ENCODE measurements at places on chromosomes 3 and 15.

- peak; percentile 66 for DNase-seq
These were observed 1.2 kb downstream of the B2M start for GRCh38 chr15:44712346-44713005.

GRCh38 chr15:53807501-53807900 is 48.0 kb upstream of the WDR72 start:
- DNase-seq, result no peak

DNA sequence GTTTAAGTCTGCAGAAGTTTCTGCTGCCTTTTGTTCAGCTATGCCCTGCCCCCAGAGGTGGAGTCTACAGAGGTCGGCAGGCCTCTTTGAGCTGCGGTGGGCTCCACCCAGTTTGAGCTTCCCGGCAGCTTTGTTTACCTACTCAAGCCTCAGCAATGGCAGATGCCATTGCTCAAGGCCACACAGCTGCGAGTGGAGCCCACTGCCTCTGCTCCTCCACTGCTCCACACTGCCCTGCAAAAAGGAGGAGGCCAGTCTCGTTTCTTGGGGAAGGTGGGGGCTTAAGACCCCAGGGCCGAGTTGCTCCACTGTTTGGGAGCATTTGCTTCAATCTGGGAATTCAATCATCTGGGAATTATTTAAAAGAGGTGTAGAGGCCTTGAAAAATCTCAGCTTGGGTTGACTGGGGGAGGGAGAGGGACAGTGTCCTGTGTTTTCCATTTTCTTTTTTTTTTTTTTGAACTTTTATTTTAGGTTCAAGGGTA is 144.6 kb upstream of the MEF2A start:
- DNase-seq, result peak; percentile 67

- DNase-seq, result no peak
These were observed 79.4 kb upstream of the ATP11B start for GRCh38 chr3:182713743-182714517.

- no peak for DNase-seq
These were observed 233.3 kb downstream of the SHOX2 start for GRCh38 chr3:157872902-157873301.

DNA sequence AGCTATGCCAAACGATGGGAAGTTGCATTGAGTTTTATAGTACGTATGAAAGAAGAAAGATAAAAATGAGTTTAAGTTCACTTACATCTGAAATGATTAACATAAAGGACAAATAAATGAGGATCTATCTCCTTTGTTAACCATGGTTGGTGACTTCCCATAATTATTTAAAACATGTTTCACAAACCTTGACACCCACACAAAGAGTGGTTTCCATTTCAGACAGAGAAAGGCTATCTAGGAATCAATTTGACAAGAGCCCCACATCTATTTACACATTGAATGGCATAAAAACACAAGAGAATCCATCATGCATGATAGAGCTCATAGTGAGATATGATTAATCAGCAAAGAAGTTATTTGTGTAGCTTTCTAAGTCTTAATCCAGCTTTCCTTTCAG is 14.2 kb upstream of the MTMR10 start:
- no peak for DNase-seq

GRCh38 chr15:69997813-69998212 is 99.9 kb downstream of the TLE3 start:
- no peak for DNase-seq

- no peak for DNase-seq
These were observed 82.2 kb downstream of the SRGAP3 start for GRCh38 chr3:9167222-9167621.

DNA sequence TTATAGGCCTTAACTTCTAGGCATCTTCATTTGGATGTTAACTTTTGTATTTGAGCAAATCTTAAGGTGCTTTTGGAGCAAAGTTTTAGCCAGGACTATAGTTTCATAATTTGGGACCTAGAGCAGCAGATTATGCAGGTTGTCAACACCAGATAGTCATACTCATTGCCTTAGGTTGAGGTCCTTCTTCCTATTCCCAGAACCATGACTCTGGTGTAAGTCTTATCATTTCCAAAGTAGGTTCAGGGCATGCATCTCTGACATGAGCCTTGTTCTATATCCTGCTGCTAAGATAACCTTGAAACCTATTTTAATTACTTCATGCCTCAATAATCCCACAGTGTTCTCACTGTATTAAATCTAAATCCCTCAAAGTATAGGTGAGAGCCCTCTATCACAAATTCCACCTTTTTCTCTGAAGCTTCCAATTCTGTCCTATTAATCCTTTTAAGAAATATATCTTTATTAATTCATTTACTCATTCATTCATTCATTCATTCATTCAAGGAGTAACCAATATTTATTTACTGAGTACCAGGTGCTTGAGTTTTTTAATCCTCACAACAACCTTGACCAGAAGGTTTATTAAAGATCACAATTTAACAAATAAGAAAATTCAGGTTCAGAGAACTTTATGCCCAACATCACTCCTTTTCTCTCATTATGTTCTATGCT is 2.7 kb upstream of the FNDC3B start:
- no peak for DNase-seq

- DNase-seq, result no peak
These were observed 23.9 kb downstream of the LRIG1 start for GRCh38 chr3:66476852-66477381.

DNA sequence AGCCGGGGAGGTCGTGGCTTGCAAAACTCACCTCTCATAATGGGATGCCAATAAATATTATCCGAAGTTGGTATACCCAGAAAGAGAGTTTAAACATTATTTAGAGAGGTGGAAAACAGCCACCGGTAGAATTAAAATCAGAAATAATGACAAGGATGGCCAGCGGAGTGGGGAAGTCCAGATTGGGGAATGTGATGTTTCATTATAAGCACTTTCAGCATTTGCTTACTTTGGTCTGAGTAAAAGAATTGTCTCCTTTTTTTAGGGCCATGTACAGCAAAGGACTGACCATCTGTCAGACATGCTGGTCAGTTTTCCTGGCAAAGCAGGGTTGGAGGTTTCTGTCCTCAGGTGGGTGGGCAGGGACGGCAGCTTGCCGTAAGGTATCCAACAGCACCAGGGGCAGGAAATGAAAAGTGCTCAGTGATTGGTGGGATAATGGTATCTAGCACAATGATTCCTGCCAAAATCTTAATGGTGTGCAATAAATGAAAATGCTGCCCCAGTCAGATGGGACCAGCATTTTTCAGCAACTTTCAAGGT is 24.3 kb downstream of the APBA2 start:
- no peak for DNase-seq

GRCh38 chr3:31495971-31496665 is 36.6 kb upstream of the STT3B start:
- no peak for DNase-seq

DNA sequence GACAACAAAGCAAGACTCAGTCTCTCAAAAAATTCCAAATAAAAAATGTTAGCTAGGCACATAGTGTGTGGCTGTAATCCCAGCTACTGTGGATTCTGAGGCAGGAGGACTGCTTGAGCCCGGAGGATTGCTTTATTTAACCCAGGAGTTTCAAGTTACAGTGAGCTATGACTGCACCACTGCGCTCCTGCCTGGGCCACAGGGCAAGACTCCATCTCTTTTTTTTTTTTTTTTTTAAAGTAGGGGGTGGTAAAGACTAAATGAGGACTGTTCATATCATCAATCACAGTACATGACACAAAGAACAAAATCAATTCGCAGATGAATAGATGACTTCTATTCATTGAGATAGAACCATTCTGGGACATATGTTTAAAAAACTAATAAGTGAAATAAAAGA is 48.1 kb downstream of the ACAP2 start:
- DNase-seq, result no peak

GRCh38 chr3:95789111-95789510 is 1025.3 kb upstream of the EPHA6 start:
- no peak for DNase-seq

GRCh38 chr3:15427182-15427880 is at the start of the genes EAF1 and METTL6:
Gene EAF1, plus strand, starts transcription at chr3:15427598. Its CDS starts 182 bp downstream, at chr3:15427780.
Gene METTL6, minus strand, starts transcription at chr3:15427544. Its CDS starts 1,033 bp downstream, at chr3:15426511.
- peak; percentile 80 for DNase-seq

DNA sequence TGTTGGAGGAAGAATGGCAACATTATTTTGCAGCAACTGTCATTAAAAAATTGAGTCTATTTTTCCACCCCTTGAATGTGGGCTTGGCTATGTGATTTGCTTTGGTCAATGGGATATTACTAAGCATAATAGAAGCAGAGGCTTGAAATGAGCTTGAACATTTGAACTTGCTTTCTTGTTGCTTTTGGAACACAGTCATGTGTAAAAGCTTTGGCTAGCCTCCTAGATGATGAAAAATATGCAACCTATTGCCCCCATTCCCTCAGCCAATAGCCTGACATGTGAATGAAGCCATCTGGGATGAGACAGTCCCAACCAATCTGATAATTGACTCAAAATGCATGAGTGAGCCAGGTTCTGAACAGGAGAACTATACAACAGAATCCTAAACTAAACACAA is 78.4 kb downstream of the PLSCR2 start:
- no peak for DNase-seq

DNA sequence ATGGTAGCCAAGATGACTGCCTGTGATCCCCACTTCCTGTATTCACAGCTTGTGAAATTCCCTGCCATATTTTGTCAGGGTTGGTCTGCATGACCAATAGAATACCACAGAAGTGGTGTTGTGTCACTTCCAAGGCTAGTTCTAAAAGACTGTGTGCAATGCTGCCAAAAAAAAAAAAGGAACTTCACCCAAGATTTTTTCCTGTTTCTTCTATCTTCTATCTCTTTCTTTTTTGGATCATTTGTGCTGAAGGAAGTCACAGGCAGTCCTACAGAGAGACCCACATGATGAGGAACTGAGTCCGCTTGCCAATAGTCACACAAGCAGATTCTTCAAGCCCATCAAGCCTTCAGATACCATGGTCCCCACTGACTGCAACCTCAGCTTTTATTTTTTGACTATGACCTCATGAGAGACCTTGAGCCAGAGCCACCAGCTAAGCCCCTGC is 18.1 kb upstream of the RAF1 start:
- peak; percentile 12 for DNase-seq

DNA sequence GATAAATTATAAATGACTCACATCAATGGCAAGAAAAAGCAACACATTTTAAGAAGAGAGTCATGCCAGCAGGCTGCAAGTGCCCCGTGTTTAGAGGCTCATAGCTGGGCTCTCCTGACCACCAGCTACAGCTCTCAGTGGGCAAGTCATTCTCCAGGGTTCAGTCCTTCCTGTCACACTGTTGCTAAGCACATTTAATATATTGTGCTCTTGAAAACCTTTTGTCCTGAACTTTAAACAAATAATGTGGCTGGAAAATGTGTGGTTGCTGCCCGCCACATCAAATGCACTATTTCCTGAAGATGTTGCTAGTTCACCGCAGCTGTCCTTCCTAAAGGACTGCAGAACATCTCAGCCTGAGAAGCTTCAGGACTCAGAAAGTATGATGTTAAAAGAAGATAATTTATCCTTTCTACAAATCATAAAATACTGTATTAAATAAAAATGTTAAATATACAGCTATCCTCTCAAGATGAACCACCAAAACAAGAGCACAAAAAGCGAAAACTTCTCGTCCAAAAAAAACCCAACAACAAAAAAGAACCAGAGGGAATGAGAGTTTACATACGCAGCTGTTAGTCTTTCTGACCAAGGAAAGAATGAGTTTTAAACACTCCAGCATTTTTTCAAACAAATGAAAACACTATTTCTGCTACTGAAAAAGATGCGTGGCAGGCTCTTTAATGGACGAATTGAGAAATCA is 951 bp downstream of the TARS3 start:
- no peak for DNase-seq

- no peak for DNase-seq
These were observed 212.3 kb upstream of the NECTIN3 start for GRCh38 chr3:110859336-110859735.

DNA sequence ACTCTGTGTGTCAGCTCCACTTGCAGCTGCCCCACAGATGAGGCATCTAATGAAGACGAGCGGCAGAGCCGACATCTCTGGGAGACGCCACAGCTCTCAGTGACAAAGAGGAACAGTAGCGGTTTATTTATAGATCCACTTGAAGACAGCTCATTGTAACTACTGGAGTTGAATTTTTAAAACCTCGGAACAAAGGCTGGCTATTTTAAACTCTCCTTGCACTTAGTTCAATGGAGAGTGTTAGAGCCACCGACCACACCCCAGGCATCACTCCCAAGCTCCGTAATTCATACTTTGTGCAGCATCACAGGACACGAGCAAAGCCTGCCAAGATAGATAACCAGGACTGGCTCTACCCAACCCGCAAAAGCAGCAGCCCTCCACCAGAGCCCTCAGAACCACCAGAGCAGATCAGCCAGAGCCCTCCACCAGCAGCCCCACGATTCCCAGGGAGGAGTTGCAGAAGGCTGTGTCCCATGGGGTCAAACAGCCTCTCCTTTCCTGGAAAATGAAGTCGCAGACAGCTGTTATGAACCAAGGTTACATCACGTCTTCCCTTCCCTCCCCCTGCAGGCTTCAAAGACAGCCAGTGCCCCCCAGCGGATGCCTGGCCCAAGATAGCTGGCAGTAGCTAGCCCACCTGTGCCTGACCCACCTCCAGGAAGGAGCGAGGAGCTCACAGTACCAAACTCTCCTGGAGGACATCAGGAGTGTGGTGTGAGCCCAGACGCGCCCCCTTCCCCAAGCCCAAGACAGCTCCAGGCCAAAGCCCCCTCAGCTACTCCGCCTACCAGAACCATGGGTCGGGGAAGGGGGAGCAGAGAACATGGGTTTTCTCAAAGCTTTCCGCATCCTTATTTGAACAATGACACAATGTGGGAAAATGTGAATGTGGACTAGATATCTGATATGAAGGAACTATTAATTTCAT is 45.7 kb downstream of the POC1A start:
- DNase-seq, result no peak

DNA sequence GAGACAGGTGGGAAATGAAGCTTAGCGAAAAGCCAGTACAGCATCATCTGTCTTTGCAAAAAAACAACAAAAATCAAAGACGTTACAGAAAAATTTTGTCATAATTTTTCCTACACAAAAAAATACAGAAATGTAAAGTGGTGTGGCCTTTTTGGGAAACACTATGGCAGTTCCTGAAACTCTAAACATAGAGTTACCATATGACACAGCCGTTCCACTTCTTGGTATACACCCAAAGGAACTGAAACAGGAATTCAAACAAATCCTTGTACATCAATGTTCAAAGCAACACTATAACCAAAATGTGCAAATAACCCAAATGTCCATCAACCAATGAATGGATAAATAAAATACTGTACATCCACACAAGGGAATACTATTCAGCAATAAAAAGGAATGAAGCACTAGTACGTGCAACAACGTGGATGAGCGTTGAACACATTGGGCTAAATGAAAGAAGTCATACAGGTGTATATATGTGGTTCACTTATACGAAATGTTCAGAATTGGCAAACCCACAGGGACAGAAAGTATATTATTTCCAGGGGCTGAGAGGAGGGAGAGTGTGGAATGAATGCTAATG is 46.8 kb downstream of the GLB1 start:
- no peak for DNase-seq

DNA sequence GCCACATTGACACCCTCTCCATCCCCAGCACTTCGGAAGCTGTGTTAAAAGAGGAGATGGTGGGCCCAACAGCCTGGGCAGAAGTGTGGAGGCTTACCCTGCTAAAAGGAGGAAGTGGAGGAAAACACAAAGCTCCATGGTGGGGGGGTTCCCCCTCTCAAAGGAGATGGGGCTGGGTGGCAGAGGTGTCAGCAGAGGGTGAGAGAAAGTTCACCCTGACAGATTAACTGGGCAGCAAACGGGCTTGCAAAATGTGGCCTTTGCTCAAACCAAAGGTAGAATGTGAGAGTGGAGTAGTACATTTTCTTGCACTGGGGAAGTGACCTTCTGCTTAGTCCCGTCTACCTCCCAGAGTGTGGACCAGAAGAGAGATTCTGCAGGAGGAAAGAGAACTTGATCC is 44.7 kb downstream of the MYO1E start:
- no peak for DNase-seq

- no peak for DNase-seq
These were observed 3.1 kb upstream of the A4GNT start for GRCh38 chr3:138135146-138135832.
